GM10248 (cell line): ENCODE measurements at places on chromosomes 4 and X.

- peak; percentile 31 for DNase-seq
Measured at GRCh38 chr4:146333187-146333894, 119.0 kb downstream of the REELD1 start.

- DNase-seq = peak; percentile 87
Measured at GRCh38 chr4:1899149-1900086, 28.2 kb downstream of the NSD2 start.

- DNase-seq = no peak
Measured at GRCh38 chrX:105696870-105697269, 125.5 kb upstream of the NRK start.

GRCh38 chr4:123676890-123677229 is 280.3 kb downstream of the SPRY1 start:
- no peak for DNase-seq

DNA sequence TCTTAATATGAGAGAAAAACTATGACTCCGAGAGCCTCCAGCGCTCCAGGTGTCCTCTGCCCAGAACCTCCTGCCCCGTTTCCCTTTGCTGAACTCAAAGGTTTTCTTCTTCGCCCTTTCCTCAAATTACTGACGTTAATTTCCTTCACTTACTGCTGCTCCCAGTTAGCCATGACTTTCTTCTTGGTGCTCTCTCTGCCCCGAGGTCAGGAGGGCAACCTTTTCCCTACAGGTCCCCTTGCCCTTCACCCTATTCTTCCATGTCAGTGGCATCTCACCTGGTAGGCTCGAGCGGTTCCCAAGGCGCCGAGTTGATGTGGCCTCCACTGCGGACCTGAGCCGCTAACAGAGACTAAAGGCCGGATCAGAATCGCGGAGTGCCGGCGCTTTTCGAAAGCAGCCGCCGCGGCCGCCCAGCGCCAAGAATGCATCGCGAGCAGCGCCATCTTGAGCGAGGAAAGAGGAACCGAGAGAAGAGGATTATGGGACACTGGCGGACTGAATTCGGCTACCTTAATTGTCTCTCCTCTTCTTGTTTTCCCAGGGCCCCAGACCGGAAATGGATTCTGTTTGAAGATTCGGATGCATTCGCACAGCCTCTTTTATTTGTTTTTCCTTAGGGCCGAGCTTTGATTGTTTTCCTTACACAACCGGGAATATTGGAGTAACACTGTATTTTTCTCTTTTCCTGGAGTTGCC is at the start of gene ABCB7:
Gene ABCB7, minus strand, starts transcription at position 457 of the 699 bp plus-strand sequence. Its CDS starts 11 bp downstream, at position 446.
- peak; percentile 46 for DNase-seq

- no peak for DNase-seq
Measured at GRCh38 chrX:56503941-56504673, 59.3 kb upstream of the UBQLN2 start.
